ENCODE measurements at places on chromosomes 7 and 10.

- no peak for DNase-seq
These were observed 7.4 kb upstream of the ZMYND11 start for GRCh38 chr10:127612-128432.

DNA sequence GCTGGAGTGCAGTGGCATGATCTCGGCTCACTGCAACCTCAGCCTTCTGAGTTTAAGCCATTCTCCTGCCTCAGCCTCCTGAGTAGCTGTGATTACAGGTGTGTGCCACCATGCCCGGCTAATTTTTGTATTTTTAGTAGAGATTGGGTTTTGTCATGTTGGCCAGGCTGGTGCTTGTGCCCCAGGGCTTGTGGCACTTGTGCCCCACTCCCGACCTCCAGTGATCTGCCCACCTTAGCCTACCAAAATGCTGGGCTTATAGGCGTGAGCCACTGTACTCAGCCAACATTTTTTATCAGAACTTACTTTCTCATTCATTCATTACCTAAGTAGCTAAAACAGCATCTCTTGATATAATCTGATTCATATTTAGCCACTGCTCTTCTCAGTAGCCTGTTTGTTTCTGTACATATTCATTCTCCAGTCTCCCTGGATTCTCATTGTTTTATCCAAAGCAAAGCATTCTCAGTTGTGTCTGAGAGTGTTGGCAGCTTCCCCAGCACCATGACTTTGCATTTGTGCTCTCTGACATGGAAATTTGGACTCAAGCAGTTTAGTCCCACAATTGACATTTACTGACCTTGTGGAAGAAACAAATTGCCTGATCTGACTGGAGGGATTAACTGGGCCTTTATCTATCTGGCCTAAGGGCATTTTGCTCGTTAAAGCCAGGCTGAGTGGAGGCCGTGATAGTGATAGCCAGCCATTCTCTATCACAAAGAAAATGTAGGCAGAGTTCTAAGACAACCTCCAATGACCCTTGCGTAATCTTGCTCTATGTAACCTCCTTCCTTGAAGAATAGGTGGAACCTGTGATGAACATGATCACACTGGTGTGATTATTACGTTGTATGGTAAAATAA is 44.9 kb downstream of the AKR1B15 start:
- peak; percentile 51 for DNase-seq

DNA sequence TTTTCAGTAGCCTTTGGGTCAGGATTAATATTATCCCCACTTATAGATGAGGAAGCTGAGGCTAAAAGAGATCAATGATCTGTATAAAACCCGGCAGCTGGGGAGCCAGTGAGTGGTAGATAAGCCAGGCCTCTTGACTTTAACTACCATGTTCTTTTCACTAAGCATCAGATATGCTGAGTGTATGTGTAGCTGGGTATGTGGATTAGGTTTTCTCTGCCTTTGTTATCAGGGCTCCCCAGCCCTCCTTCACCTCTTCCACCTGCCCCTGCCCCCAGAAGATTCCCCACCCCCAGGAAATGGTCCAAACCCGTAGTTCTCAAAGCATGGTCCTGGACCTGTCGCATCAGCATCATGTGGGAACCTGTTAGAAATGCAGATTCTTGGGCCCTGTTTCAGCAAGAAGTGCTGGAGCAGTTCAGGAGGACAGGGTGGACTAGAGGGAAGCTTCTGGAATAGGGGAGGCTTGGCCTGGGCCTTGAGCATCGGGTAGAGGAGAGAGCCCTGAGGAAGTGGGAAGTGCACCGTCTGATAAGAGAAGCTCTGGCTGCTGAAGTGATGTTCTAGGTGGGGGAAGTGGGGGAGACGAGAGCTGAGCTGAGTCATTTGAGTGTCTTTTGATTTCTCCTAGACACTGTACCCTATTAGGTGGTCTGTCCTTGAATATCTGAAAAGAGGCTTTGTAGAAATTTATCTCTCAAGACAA is 101.3 kb downstream of the HIF1AN start:
- DNase-seq: no peak

DNA sequence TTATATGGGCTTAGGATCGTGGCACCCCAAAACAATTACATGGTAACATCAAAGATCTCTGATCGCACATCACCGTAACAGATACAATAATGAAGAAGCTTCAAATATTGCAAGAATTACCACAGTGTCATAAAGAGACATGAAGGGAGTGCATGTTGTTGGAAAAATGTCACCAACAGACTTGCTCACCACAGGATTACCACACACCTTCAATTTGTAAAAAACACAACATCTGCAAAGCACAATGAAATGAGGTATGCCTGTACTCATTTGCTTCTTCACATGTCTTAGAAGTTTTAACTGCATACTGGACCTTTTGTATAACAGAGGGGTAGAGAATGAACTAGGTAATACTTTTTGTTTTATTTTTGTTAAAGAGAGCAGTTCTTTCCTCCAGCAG is 96.6 kb downstream of the TPST1 start:
- no peak for DNase-seq

DNA sequence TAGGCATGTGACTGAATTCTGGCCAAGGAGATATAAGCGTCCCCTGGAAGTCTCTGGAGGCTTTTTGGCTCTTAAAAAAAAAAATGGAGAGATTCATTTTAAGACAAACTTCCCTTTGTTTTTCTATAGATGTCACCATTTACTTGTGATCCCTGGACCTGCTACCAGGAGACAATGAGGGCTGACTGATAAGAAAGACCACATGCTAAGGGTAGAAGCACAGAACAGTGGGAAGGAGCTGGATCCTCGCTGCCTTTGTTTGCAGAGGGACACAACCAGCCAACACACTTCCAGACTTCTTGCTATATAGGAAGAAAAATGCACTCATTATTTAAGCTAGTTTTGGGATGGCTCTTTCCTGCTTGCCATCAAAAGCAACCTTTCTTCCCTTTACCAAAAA is 172.2 kb downstream of the GRM8 start:
- no peak for DNase-seq

- no peak for DNase-seq
These were observed 40.6 kb downstream of the NOD1 start for GRCh38 chr7:30437823-30438574.

GRCh38 chr7:496528-497295 is 22.9 kb downstream of the PDGFA start:
- no peak for DNase-seq

DNA sequence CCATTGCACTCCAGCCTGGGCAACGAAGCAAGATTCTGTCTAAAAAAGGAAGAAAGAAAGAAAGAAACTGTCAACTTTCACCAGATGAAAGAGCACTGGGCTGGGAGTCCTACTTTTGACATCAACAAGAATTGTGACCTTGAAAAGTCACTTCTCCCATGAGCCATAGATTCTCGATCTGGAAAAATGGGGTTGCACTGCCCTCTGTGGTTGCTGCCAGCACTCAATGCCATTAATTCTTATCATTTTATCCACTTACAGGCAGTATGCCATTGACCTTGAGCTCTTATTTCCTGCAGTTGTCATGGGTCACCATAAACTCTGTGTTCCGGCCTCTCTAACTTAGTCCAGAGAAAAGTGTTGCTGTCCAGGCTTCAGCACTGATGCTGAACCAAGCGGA is 137.2 kb downstream of the NOC3L start:
- no peak for DNase-seq

GRCh38 chr7:95246831-95247370 is 77.4 kb downstream of the PON1 start:
- DNase-seq: peak; percentile 76

DNA sequence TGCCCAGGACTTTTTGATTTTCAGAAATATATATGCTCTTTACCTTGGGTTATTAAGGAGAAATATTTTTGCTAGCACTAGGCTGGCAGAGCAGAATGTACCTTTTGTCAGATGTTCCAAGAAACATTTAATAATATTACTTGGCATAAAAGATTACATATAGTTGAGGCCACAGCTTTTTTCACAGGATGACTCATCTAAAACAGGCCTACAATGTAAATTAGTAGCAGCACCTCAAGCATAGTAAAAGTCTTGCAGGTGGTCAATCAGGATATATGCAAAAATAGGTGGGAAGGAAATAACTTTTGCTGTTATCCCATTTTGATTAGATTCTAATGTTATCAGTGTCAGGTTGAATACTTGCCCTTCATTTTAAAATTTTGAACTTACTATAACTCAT is 14.9 kb upstream of the ITGB1 start:
- no peak for DNase-seq

DNA sequence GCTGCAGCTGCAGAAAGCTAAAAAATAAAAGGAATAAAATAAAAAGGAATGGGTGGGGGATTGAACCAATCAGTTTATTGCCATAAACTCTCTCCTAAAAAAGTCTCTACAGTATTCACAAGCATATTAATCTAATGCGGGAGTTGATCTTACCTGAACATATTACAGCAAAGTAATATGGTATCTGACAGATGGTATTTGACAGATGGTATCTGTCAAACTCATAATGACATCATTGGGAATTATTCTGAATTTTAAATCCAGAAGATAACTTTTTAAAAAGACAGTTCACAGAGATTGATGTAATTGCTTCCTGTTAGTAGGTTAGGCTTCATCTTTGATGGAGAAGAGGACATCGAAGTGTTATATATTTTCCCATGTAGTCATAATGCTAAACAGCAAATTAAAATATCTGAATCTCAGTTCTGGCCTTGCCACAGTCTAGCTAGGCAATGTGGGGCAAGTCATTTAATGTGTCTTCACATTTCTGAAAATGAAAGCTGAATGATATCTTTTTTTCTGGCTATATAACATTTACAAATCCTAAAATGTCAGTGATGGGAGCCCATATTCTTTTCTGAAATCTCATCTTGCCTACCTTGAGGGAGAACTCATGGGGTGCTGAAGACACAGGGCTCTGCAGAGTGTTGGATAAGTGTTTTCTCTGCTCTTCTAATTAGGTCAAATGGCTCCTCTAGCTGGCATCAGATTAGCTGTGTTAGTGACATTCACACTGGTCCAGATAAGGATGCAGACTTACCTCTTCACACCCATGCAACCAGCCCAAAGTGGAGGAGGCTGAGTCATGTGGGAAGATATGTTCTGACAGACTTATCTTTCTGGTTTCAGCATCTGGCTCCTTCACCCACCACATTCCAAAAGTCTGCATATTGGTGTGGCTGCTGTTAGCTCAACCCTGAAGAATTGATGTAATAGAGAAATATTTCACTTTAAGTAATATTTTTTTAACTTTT is 2.1 kb upstream of the LIPM start:
- DNase-seq: no peak

DNA sequence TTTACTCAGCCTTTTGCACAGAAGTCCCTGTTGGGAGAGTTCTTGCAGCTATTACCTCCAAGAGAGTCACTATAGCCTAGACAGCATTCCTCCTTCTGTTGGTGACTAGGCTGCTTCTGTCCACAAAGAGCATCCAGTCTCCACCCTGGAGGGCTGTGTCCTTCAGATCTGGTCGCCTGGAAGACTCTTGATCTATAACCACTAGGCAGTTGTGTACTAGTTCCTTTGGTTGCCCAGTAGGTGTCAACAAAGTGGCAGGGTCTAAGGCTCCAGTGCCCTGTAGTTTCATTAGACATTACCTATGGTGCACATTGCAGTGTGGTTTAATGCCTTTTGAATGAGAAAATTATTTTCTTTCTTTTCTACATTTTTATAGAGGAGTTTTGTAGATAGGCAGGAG is 11.3 kb upstream of the AKR1C2 start:
- DNase-seq: no peak

DNA sequence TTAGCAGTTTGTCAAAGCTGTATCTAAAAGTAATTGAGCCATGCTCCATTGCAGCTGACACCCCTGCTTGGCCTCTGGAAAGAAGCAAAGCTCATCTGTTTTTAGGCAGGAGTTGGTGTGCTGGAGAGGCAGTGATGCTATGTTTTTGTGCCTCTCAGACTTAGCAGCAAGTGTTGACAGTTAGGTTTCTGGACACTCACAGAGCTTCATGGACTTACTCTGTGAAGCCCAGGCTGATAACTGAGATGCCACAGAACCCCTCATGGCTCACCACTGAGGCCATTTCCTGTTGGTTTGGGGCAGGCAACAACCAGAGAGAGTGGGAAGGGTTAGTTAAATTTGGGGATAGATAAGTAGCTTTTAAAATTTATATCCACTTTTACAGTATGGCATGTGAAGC is 59.8 kb downstream of the BTAF1 start:
- no peak for DNase-seq

- no peak for DNase-seq
These were observed 120.7 kb downstream of the CXCL12 start for GRCh38 chr10:44264244-44264643.

DNA sequence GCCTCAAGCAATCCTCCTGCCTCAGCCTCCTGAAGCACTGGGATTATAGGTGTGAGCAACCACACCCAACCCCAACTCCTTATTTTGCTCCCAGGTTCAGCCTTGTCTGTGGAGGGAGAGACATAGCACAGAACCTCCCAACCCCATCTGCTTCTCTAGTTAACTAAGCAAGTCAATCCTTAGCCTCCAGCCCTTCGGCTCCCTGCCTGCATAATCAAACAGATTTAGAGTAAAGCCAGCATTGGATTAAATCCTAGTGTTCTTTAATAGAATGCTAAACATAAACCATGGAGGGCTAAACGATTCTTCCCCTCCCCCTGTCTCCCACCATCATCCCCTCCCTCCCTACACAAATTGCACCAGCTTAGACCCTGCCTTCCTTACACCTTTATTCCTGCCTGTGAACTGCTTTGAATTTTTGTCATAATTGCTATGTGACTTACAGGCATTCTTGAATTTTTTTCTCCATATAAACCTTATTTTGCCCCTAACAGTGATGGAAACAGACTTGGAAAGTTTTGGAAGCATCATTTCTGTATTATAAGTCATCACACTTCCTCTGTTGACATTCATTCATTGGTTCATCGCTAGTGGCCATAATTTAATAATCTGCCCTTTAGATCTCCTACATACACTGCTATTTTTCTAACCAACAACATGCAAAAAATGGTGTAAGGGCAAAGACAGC is 72.6 kb upstream of the TOMM7 start:
- DNase-seq: no peak

GRCh38 chr7:158689488-158689887 is 15.1 kb downstream of the NCAPG2 start:
- no peak for DNase-seq

GRCh38 chr10:131396121-131397050 is 84.9 kb upstream of the TCERG1L start:
- no peak for DNase-seq

GRCh38 chr10:87660484-87661133 is 931 bp downstream of the PAPSS2 start:
- peak; percentile 69 for DNase-seq

GRCh38 chr10:132163278-132163765 is 23.4 kb upstream of the DPYSL4 start:
- peak; percentile 72 for DNase-seq

GRCh38 chr7:158519633-158520174 is 67.9 kb downstream of the PTPRN2 start:
- no peak for DNase-seq

DNA sequence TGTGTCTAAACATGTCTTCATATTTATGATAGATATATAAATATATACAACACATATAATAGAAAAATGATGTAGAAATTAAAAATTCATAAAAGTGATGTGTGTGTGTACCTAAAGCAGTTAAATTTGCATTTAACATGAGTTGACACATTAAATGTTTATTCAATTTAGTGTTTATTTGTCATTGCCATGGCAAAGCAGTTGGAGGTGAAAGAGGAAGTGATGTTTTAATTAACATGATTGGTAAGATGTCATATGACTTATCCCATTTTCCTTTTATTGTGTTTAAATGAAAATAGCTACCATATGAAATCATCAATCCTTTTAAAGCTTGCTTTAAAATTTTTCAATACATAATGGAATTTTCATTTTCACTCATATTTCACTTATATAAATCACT is 452.6 kb downstream of the SUGCT start:
- no peak for DNase-seq

- DNase-seq: no peak
These were observed 1.0 kb downstream of the NPM3 start for GRCh38 chr10:101781984-101782810.
